ENCODE measurements at places on chromosomes 11 and 22.

- no peak for DNase-seq
These were observed 161.1 kb upstream of the CCDC179 start for GRCh38 chr11:23021287-23021863.

DNA sequence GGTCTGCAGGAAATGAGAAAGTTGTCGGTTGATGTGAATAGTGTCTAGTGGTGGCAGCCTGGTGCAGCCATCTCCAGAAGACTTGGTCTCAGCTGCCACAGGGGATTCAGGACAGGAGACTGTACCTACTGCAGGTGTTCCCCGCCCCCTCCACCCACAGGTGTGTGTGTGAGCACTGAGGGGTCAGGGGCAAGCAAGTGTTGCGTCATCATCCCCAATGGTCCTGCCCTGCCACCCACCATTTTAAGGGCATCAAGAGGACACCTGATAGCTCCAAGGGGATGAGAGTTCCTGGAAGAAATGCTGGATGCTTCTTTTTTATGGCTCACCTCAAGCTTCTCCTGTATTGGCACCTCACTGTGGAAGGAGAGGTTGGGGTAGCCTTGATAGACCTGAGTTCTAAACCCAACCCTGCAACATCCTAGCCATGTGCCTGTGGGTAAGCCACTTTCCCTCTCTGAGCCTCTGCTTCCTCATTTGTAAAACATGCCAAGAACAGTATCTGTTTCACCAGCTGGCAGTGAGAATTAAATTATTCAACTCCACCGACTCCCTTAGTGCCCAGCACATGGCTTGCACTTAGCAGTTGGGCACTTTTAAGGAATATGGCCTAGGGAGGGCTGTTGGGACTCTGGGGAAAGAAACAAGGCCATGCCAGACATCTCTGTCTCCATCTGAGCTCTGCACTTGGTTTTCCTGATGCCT lies 6.1 kb downstream of the C11orf91 start:
- no peak for DNase-seq

GRCh38 chr22:47927648-47928210 lies 1165.3 kb downstream of the TBC1D22A start:
- DNase-seq, result no peak

GRCh38 chr11:117143390-117143789 lies 697 bp upstream of the PAFAH1B2 start:
- no peak for DNase-seq

DNA sequence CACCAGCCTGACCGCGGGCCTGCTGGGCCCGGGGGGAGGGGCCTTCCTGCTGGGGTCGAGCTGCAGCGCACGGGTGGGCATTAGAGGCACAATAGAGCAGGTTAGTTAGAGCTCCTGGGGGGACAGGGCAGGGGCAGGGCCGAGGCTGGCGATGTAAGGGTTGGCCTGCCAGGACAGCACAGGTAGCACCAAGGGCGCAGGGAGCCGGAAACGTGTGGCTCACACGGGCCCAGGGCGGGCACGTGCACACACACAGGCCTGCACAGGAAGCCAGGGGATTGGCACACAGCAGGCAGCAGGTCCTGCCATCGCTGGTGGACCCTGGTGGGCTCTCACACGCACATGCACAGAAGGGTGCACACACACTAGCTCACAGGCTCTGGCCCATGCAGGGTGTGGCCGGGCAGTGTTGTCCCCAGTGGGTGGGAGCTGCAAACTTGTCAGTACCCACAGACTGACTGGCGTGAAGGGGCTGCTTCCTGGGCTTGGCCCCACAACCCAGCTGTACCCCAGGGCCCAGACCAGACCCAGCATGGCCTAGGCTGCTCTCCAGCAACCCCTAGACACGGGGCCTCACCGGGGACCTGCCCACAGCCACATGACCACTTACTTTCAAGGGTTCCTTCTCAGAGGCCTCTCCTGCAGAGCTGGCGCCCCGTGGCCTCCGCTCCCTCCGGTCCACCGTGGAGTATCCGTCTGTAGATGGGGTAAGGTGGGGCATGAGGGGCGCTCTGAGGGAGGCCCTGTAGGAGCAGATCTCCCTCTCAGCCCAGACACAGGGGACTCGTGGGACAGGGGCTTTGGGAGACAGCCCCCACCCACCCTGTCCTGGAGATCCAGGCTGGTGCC lies 29.9 kb upstream of the TXNRD2 start:
- no peak for DNase-seq

GRCh38 chr11:46489656-46490560 lies 98.3 kb upstream of the CHRM4 start:
- DNase-seq, result no peak

GRCh38 chr11:61776561-61777075 lies 15.8 kb downstream of the TMEM258 start:
- peak; percentile 19 for DNase-seq

- DNase-seq, result no peak
These were observed 67.6 kb downstream of the BARX2 start for GRCh38 chr11:129443276-129443675.

GRCh38 chr11:35619855-35620640 lies 1.8 kb downstream of the FJX1 start:
- no peak for DNase-seq

GRCh38 chr11:358129-358800 lies 11.0 kb upstream of the B4GALNT4 start:
- no peak for DNase-seq

Measured in stimulated activated CD4-positive, alpha-beta T cell treated with anti-CD3 and anti-CD28 coated beads, Interleukin-12 subunit alpha, Interleukin-12 subunit beta, amount 100 ng/mL, for 24 hours (primary cell).